Lung microvascular endothelial cell (primary cell): ENCODE measurements at places on chromosomes 12 and 14. TPM values are rescaled to one million over a fixed set of nuclear protein-coding genes. Genes with fewer than 3 reads are reported as not detected.

DNA sequence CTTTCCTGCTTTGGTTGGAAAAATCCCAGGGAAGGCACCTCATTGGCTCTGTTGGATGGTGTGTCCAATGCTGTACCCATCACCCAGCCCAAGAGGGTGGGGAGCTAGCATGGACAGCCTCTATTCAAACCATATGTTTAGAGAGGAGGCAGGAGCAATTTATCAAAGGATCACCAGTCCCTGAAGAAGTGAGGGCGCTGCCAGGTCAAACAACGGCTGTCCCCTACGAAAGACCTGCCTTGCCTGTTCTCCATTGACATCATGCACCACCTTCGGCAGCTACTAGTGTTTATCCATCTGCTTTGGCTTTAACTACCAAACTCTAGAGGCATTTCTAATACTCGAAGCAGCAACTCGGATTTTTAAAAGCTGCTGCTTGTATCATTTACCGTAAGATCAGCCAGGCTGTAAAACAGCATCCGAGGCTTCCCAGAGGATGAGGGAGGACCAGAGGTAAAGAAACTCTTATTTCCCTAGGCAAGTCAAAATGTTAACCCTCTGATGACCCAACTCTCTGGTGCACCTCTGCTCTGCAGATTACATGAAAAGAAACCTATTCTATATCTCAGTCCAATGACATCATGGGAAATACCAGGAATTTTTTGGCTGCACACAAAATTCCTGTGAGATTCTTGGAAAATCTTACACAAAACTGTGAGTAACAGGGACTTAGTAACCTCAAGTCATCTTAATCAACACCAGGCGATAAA is 720.9 kb upstream of the TBX3 start:
- no peak for DNase-seq

DNA sequence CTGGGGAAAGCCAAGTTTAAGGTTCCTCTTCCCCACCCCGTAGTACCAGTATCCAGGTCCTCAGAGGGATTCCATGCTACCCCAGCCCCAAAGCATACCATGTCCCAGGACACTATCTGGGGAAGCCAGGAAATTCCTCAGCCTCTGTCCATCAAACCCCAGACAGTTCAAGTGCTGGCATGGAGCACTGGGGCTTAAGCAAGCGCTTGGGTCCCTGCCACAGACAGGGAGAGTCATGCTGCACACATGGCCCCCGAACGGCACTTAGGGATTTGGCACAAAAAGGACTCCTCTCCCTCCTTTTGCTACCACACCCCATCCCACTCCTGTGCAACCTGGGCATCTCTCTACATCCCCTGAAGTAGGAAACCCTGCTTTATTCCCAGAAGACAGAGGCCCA is 21.8 kb downstream of the ADCY6 start:
- DNase-seq = no peak

DNA sequence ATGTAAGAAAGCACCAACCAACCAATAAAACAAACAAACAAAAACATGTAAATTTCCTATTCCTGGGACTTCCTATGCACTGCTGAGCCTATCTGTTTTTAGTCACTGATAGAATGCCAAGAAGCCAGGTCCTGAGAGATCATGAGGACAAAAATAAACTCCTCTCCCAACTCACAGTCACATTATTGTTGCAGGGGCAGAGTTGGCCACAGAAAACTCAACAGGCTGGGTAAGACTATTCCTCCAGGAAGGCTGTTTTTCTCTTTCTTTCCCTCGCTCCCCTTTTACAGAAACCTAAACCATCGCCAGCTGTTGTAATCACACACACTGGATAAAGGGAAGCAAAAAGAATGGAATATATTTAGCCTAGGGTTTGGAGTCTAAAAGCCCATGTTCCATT is 55.8 kb upstream of the METAP2 start:
- no peak for DNase-seq

Gene C12orf54
- total RNA-seq = not detected in 2 replicates

- no peak for DNase-seq
These were observed 37.3 kb upstream of the ZDHHC17 start for GRCh38 chr12:76726626-76727025.

DNA sequence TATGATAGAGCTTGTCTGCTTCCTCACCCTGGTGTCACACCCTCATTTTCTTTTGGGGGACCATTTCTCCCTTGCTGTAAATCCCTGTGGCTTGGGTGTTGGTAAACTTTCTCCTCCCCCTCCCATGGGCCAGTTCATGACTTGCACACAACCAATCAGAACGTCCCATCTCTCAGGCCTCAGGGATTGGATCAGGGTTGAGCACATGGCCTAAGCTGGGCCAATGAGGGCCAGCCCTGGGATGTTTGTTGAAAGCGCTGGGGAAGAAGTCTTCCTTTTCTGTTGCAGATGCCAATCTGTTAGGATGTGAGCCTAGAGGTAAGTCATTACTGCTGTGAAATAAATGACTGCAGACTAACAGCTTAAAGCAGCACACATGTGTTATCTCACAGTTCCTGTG is 136.7 kb downstream of the AACS start:
- DNase-seq = no peak
